Activated CD4-positive, alpha-beta memory T cell treated with anti-CD3 and anti-CD28 coated beads, Interleukin-2, amount 10 ng/mL, durations not matched to agents 7 days and 5 days (primary cell): ENCODE measurements at places on chromosomes 6 and 20.

DNA sequence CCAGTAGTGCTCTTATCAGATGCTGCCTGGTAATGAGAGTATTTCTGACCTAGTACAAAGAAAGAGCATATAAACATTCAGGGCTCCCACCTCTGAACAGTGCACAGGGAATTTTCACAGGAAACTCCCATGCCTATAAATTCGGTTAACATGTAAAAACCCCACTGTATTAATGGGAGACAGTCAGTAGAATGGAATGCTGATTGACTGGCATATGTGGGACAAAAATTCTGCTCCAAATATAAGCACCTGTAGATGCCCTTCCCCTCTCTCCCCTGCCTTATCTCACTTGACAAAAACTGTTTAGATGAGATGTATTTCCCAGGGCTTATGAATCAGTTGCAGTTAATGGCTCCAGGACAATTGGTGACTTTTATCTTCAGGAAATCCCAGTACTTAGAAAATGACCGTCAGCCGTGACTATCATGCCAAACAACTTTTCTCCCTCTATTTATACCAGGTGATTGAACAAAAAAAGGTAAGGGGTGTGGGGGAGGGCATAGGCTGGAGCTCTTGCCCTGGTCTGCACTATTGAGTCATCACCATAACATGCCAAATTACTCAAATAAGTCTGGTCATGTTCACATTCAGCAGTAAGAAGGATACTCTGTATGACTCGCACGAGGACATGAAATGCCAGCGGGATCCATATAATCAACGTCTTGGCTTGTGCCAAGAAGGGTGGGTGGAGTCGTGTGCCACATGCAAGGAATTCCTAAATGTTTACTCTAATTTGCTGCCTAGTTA lies 176.4 kb upstream of the BMP2 start:
- no peak for DNase-seq

GRCh38 chr6:132962936-132963868 lies 148.8 kb downstream of the RPS12 start:
- DNase-seq = peak; percentile 66

DNA sequence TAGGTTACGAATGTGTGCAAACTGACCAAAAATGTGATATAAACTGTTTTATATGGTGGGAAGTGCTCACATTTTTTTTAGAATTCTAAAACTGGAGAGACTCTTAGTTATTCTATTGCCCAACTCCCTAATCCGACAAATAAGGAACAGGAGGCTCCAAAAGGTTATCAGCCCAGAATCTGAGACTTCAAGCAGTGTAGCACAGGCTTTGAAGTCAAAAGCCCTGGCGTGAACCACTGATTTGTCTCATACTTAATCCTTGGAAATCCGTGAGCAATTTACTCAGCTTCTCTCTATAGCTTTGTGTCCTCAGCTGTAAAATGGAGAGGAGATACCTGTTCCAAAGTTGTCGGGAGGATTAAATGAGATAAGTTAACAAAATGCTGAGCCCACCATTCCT lies 368.8 kb upstream of the SASH1 start:
- DNase-seq = no peak

DNA sequence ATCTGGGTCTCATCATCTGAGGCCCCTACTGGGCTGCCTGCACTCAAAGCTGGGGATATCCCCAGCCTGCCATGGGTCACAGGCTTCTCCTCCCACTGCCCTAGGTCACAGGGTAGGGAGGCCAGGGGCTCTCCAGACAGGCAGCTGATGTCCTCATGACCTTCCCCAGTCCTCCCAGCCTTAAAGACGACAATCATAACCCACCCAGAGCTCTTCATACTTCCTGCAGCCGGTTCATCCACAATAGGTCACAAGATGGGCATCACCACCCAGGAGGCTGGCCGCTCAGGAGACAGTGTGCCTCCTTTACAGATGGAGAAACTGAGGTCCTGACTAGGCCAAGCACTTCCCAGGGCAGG lies 15.2 kb downstream of the TFEB start:
- DNase-seq = no peak

DNA sequence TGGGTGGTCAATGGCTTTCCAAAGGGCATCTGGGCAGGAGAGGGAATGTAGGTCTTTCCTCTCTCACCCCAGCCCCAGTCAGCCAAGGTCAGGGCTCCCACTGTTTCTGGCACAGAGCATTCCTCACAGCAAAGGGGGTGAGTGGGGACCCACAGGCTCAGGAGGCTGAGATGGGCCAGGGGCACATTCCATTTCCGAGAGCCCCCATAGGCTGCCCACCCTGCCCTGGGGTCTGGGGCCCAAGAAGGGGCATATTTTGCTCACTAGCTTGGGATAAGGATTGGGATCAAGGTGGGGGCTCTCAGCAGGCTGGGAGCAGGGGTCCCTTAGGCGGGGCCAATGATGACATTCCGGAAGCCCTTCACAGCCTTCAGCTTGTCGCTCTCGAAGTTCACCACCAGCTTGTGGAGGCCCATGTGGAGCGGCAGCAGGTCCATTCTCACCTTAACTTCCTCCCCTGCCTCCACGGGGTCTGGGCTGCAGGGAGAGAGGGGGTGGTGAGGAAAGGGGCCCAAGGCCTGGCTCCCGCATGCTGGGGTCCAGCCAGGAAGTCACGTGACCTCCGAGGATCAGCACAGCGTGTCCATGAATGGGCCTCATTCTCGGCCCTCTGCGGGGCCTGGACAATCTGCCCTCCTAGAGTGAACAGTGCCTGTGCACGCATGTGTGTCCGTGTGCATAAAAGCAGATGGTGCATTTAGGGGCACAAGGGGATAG lies 35.0 kb downstream of the TGM2 start:
- DNase-seq = no peak

DNA sequence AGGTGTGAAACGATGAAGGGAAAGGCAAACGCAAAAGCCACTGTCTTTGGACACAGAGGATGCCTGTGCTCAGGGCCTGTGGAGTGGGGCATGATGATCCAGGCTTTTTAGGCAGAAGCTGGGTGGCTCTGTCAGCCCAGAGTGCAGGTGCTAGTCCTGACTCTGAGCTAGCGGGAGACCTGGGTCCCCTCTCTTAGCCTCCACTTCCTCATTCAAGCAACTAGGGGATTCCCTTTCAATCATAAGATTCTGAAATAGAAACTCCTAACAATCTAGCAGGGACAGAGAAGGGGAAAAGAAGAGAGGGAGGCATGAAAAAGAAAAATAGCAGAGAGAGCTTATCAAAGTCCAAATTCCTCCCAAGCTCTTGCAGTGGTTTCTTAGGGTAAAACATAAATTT lies 7.6 kb upstream of the HIVEP2 start:
- no peak for DNase-seq

GRCh38 chr20:51570739-51571459 lies 28.4 kb upstream of the NFATC2 start:
- DNase-seq = no peak

DNA sequence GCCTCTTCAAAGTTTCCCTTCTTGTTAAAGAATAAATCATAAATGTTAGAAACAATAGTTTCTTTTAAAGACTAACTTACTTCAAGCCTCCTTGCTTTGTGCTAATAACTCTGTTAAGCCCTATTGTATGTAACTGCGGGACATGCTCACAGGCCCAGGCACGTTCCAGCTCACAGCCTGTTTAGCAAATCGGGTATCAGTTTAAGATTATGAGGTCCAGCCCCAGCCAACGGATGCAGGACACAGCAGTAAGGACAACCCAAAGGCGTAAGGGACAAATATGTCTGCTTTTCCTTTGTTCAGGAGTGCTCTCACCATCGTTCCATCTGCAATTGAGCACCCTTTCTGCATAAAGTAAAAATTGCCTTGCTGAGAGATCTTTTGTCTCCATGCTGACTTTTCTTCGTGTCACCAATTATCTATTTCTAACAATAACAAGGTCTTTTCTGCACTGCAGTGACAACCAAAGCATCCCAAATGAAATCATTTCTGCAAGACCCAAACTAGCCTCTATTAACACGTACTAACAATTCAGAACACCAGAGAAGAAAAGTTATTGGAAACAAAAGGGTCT lies 1.4 kb downstream of the C6orf52 start:
- no peak for DNase-seq

DNA sequence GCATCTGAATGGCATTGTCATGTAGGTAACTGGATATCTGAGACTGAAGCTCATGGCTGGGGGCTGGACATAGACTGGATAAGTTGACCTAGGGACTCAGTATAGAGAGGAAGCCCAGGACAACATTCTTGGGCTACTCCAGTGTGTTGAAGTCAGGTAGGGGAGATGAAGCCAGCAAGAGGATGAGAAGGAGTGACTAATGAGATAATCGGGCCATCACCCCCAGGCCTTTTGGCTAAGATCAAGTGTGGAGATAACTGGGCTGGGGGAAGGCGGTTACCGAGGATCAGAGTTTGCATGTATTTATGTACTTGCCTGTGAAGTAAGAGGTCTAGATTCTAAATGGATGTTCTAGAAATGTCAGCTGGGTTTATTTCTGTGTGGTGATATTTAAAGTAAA lies 73.4 kb downstream of the ELOVL2 start:
- no peak for DNase-seq

- DNase-seq = no peak
These were observed 130.6 kb downstream of the TENT5A start for GRCh38 chr6:81621816-81622395.
